ENCODE measurements at places on chromosomes 7 and 10.

DNA sequence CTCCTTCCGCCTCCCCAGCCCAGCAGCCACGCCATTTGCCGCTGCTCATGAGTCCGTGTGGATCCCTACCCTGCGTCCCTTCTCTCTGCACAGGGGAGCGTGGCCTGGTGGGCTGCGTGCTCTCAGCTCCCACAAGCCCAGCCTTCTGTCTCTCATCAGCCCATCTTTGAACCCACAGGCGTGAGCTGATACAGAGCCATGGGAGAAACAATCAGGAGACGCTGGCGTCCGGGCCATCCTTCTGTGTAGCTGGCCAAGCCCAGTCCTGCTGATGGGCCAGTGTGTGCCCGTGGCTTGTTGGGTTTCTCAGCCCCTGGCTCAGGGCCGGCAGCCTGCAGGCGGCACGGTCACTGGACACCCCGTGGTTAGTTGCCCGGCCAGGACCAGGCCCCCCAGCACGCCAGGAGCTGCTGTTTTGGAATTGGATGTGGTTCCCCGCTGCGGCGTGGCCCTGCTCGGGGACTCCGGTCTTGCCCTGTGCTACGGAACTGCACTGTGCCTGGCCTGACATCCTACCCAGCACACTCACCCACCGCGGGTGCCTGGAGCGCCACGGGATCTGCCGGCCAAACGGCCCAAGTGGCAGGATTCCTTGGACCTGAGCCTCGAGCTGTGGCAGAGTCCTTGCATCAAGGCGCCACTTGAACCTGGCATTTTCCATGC, 88.9 kb downstream of the ELFN1 start:
- no peak for DNase-seq

DNA sequence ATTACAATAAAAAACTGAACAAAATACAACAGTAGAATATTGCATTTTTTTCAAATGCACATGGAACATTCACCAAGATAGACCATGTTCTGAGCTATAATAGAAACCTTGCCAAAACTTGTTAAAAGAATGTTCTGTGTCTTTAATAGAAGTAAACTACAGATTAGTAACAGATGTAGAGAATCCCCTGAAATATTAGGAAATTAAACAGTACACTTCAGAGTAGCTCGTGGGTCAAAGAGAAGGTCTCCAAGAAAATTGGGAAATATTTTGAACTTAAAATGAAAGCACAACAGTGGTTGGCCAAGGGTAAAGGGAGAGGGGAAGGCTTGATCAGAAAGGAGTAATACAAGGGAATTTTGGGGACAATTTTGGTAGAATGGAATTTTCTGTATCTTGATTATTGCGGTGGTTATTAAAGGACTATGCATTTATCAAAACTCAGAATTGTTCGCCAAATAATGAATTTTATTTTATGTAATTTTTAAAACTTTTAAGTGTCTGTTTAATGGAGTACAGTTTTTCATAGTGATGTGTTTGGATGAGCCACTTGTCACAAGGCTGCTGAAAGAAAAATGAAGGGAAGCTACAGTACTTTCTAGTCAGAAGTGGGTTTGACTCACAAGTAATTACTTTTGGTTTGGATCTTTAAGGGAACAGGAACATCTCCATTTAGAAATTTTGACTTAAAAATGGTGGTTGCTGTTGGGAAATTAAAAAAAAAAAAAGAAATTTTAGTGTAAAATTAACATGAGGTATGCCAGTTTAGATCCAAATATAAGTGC, 10.2 kb downstream of the PLEKHA8 start:
- no peak for DNase-seq

DNA sequence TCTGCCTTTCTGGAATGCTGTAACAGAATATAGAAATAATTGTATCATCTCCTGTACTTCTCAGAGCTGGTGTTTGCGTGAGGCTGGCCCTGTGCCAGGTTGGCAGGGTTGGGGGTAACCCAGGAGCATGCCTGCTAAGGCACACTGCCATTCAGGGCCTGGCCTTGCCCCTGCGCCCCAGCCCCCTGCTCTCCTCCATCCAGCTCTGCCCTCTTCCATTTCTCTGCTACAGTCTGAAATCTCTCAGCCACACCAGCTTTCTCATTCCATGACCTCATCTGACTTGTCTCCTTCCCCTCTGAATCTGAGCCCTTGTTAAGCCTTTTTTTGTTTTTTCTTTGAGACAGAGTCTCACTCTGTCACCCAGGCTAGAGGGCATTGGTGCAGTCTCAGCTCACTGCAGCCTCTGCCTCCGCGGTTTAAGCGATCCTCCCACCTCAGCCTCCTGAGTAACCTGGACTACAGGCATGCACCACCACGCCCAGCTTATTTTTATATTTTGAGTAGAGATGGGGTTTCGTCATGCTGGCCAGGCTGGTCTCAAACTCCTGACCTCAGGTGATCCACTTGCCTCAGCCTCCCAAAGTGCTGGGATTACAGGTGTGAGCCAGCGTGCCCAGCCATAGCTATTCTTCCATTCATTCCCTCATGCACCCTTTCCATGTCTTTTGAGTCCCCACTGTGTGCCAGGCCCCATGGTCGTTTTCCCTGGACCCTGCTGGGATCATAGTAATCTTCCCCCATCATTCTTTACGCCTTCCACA, 206.8 kb downstream of the CUX1 start:
- DNase-seq: no peak

DNA sequence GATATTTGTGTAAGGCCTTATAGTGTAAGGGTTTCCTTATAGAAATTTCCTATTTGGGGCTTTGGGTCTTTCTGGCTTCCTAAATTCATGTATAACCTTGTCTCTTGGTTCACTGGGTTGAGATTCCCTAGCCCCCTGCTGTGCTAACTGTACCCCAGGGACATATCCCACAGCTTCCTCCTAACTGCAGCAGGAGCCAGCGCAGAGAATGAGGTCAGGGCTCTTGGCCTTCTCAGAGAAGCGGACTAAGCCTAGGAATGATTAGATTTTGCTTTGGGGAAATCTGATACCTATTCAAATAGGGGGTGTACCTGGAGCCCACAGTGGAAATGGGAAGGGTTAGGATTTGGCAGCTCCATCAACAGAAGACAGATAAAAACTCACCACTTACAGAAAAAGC, 138.1 kb upstream of the EFCAB10 start:
- no peak for DNase-seq

- no peak for DNase-seq
Measured at GRCh38 chr10:69657430-69657829, 27.4 kb downstream of the FAM241B start.

DNA sequence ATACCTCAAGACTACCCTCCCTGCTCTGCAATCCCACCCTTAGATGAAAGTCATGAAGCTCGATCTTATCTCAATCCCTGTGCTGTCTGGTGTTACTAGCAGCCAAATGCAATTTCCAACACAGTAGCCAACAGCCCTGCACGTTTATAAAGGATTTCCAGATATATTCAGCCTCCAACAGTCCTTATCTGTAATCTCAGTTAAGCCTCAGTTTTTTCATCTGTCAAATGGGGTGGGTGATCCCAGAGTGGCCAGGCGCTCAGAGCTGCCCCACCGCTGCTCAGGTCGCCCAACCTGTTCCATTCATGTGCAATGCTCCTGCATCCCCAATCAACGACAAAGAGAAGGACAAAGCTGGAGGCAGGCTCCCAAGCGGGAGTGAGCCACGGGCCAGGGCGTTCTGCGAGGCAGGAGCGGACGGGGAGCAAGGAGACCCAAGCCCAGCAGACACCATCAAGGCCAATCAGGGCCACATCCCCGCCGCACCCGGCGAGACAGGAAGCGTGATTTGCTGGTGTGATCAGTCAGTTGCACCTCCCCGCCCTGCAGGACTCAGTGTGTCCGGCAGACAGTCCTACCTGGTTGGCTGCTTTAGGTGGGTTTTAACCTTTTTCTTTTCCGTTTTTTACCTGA, 19.7 kb downstream of the PDGFA start:
- DNase-seq: no peak

- no peak for DNase-seq
Measured at GRCh38 chr7:82235713-82236112, 207.9 kb downstream of the CACNA2D1 start.

GRCh38 chr7:139958599-139959284, 104.0 kb downstream of the PARP12 start:
- no peak for DNase-seq

- no peak for DNase-seq
Measured at GRCh38 chr10:79274279-79275104, 72.8 kb upstream of the PPIF start.

DNA sequence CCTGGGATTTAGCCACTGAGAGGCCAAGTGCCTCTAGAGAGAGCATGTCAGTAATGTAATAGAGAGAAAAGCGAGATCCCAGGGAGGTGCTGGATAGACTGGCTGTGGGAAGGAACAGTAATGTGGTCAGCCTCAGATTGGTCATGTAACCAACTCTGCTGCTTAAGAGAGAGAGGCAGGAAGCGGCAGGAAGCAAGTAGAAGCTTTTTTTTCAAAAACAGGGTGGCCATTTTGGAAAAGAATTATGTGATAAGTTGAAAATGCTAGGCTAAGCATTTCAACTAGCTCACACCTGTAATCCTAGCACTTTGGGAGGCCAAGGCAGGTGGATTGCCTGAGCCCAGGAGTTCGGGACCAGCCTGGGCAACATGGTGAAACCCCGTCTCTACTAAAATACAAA, 3.7 kb upstream of the PCOLCE start:
- no peak for DNase-seq

DNA sequence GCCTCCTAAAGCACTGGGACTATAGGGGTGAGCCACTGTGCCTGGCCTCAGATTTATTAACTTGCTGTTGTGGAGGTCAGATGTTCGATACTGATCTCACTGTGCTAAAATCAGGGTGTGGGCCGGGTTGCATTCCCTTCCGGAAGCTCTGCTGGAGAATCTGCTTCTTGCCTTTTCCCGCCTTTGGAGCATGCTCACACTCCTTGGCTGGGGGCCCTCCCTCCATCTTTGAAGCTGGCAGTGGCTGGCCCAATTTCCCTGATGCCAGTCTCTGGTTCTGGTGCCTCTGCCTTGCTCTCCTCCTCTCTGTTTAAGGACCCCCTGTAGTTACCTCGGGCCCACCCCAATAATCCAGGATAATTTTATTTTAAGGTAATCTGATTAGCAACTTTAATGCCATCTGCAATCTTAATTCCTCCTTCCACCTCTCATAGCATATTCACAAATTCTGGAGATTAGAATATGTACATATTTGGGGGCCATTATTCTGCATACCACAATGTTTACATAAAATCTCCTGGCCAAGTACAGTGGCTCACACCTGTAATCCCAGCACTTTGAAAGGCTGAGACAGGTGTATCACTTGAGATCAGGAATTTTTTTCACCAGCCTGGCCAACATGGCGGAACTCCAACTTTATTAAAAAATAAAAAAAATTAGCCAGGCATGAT, 7.9 kb upstream of the PITRM1 start:
- DNase-seq: no peak
